ENCODE measurements at places on chromosomes 4 and X.

GRCh38 chr4:182862141-182862875 is 54.9 kb downstream of the DCTD start:
- DNase-seq = no peak

DNA sequence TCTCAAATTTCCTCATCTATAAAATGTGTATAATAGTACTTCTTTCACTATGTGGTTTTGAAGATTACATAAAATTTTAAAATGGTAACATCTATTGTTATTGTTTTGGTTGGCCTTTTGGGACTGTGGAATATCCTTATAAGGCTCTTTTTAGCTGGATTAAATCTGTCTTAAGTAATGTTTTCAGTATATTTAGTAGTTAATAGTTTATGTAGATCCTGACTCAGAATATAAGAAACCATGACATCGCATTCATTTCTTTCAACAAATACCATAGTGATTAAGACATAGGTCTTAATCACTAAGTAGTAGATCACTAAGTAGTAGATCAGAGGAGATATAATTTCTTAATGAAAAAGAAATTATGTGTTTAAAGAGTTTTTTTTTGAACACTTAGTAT is 48.5 kb downstream of the MRPL1 start:
- no peak for DNase-seq

- no peak for DNase-seq
Observed at GRCh38 chrX:68115371-68115770, 317.9 kb downstream of the OPHN1 start.

DNA sequence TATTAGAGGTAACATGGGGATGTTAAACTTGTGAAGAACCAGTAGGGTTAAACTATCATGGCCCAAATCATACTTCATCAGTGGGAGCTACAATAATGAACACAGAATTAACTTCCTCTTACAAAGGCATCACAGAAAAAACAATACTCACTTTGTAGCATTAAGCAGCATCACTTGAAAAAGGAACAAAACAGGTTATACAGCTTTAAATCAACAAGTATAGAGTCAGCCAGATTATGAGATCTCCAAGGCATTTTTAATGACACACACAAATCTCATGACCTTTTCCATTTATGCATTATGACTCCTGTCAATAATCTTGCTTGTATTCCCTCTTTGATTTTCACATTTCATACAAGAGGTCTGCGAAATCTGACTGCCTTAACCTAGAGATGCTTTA is 18.3 kb downstream of the FBXL5 start:
- DNase-seq = no peak

GRCh38 chrX:106902684-106903083 is 457 bp downstream of the RIPPLY1 start:
- no peak for DNase-seq

DNA sequence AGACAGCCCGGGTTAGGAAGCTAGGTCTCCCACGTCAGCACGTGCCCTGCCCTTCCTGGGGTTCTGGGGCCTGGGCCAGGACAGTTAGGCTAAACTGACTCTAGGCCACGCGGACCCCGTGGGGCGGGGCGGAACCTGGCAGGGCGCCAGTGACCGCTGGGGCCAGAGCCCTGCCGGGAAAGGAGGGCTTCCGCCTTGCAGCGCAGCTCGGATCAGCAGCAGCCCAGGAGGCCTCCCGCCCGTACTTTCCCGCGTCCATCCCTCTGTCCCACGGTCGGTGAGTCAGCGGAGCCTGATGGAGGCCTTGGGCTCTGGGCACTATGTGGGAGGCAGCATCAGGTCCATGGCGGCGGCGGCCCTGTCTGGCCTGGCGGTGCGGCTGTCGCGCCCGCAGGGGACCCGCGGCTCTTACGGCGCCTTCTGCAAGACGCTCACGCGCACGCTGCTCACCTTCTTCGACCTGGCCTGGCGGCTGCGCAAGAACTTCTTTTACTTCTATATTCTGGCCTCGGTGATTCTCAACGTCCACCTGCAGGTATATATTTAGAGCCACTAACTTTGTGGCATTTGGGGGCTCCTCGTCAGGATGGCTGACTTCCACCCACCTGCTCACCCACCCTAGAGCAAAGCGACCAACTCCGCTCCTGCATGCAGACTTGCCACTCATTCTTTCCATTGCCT is at the start of gene SMIM10:
SMIM10 (plus strand) TSS at position 191 of the 681 bp plus-strand sequence; CDS start at position 296, 105 bp downstream.
- peak; percentile 80 for DNase-seq

DNA sequence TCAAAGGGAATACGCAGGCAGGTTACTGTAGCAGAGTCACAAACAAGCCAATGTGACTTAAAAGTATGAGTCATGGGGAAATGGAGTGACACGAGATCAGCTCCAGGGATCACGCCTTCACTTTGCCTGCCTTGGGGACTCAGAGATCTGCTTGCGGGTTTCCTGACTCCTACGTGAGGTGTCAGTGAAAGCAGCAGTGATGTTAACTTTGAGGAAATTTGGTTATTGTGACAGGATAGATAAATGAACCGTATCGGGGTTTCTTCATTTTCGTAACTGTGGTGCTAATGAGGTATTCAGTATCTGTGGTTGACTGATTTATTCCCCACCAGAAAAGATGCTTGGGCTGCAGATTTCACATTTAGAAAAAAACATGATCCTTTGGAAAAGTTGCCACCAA is 383.3 kb upstream of the ZFP42 start:
- no peak for DNase-seq

GRCh38 chrX:71619193-71619592 is 882 bp upstream of the CXCR3 start:
- no peak for DNase-seq

DNA sequence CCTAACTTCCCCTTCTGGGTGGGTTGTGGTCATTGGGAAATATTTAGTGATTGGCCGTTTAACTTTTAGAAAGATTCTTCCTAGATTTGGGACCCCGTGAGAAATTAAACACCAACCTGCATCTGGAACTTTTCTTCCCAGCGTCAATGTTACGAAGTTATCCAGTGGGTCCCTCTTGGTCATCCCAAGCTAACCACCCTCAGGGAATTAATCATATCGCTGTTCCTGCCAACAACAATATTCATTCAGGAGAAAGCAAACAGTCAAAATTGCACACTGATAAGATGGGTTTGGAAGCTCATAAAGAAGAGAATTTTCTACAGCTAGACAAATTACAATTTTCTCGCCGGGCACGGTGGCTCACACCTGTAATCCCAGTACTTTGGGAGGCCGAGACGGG is 121.2 kb upstream of the STX18 start:
- no peak for DNase-seq

- no peak for DNase-seq
Observed at GRCh38 chr4:101104312-101105052, 242.8 kb downstream of the PPP3CA start.

- DNase-seq = no peak
Observed at GRCh38 chrX:131170148-131170547, 112.0 kb downstream of the ARHGAP36 start.

Data from HEK293T (cell line).